ENCODE measurements at places on chromosomes 5 and 9.

DNA sequence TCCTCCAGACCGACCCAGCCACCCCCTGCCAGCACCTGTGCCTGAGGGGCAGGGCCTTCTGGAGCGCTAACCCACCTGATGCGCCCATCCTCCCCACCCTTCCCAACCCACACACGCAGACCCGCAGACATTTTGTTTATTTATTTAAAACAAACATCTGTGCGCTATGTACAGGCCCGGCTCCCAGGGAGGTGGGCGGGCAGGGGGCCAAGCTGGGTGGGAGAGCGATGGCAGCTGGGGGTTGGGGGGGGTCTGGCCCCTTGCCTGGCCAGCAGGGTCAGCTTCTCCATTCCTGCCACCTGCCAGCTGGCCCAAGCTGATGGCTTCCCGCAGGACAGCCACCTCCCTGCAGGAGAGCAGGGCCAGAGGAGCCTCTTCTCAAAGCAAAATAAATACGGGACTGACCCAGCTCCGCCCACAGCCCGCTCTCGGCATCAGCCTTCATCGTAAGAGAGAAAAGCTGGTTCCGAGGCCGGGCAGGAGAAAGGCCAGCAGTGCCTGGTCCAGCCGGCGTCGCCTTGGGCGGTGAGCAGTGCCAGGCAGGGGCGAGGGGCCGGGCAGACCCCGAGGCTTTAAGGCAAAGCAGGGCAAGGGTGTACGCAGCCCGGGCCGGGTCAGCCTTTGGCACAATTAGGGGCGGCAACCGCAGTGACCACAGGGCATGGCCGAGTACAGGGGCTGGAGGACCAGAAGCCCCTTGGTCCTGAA lies 10.9 kb upstream of the CLIC3 start:
- no peak for DNase-seq

DNA sequence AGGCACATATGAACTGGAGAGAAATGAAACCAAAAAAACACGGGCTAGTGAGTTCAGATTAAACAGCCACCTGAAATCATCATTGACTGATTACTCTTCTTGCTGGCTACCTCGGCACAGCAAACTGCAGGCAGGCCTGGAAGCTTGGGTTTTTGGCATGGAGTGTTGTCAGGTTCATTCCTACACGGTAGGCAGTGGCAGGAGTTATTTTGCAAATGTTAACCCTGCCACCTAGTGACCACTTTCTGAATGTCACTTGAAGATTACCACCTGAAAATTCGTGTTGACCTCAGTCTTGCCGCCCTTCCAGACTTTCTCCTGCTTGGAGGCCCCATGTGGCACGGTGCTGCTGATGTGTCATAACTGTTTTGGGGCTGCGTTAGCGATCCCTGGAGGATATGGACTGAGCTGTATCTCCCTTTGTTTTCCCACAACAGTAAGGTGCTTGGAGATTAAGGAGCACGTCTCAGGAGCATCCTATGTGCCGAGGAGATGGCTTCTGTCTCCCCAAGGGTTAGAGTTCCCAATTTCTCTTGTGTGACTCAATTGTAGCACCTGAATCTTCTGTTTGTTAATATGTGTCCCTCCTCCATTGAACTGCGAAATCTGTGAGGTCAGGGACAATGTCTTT lies 12.7 kb upstream of the CD180 start:
- DNase-seq, result peak; percentile 85

- no peak for DNase-seq
Observed at GRCh38 chr5:95283761-95284571, 928 bp downstream of the MCTP1 start.

- no peak for DNase-seq
Observed at GRCh38 chr9:78296201-78296892, 578 bp upstream of the PSAT1 start.

- no peak for DNase-seq
Observed at GRCh38 chr5:3025392-3025791, 273.9 kb upstream of the IRX2 start.

GRCh38 chr9:17719053-17719452 lies 140.2 kb downstream of the SH3GL2 start:
- DNase-seq, result no peak

GRCh38 chr9:133677126-133678010 lies 41.2 kb downstream of the DBH start:
- peak; percentile 79 for DNase-seq

GRCh38 chr9:28951945-28952344 lies 1378.7 kb upstream of the C9orf72 start:
- DNase-seq, result no peak

GRCh38 chr5:13511442-13511841 lies 433.0 kb downstream of the DNAH5 start:
- no peak for DNase-seq

DNA sequence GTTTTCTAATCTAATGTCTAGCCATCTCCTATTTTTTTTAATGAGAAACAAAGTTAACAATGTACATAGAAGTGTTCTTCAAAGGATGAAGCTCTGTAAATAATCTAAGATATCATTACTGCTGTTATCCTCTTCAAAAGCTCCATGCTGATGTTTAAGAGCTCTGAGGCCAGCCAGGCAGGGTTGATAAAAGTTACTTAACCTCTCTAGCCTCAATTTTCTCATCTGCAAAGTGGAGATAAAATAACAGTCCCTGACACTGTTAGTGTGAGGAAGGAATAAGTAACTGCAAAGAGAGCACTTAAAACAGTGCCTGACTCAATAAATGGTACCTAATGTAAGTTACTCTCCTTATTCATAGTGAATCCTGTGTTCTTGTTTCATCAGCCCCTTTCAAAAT lies 60.1 kb downstream of the LHFPL2 start:
- no peak for DNase-seq

DNA sequence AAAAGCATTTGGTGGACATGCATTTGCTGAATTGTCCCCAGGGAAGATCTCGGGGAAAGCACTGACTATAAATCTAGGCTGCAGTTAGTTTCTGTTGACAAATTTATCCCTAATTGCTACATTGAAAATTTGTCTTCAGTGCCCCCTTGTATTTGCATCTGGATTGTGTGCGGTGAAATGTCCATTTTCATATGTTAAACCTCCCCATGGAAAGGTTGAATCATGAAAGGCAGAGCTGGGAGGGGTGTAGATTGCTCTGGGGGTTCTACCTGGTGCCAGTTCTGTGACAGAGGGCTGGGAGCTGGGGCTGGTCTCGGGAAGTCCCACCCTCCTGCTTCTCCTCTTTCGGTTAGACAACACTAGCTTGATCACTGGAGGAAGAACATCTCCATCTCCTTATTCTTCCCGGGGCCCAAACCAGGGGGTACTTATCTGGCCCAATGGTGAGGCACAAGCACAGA lies 101.9 kb downstream of the GADD45G start:
- DNase-seq, result no peak

- no peak for DNase-seq
Observed at GRCh38 chr9:127534931-127535330, 77.1 kb upstream of the STXBP1 start.

DNA sequence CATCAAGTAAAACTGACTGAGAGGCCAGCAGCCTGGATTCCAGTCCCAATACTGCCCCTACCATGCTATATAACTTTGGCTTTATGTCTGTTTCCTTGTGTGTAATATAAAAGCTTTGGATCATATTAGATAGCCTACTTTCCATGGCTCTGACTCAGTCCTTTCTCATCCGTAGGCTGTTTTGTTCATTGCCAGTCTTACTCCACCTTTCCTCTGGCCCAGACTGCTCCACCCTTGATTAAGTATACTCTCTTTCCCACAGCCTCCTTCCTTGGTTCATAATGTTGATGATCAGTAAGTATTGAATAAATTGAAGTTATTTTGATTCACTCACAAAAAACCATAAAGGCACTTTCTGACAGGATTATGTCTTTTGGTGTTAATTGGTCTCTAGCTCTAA lies 1.5 kb upstream of the MRPS30 start:
- no peak for DNase-seq

DNA sequence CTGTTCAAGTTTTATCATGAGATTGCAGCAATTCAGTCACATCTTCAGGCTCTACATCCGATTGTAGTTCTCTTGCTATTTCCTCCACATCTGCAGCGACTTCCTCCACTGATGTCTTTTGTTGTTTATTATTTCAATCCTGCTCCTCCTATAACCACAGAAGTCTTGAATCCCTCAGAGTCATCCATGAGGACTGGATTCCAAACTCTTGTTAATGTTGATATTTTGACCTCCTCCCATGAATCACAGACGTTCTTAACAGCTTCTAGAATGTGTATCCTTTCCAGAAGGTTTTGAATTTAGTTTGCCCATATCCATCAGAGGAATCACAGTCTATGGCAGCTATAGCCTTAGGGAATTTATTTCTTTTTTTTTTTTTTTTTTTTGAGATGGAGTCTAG lies 3.6 kb downstream of the FBXO38 start:
- DNase-seq, result no peak

- DNase-seq, result no peak
Observed at GRCh38 chr5:113237893-113238292, 196.9 kb downstream of the TSSK1B start.

DNA sequence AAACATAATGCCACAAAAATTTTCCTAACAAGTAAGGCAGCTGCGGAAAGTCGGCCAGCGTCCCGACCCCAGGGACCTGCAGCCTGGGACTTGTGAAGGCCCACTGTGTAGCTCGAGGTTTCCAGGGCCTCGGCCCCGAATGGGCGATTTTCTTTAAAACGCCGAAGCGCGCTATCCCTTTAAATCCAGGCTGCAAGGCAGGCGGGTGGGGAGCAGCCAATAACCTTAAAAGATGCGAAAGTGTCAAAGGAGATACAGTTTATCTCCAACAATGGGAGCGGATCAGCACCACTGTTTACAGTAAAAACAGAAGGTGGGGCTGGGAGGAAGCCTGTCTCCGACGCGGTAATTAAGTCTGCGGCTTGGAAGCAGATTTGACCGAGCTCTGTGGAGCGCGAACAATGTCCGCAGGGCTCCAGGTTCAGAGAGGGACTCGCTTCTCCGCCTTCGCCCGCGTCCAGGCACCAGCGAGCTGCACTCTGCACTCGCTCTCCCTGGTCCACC lies 1.7 kb upstream of the ZSWIM6 start:
- DNase-seq, result no peak

DNA sequence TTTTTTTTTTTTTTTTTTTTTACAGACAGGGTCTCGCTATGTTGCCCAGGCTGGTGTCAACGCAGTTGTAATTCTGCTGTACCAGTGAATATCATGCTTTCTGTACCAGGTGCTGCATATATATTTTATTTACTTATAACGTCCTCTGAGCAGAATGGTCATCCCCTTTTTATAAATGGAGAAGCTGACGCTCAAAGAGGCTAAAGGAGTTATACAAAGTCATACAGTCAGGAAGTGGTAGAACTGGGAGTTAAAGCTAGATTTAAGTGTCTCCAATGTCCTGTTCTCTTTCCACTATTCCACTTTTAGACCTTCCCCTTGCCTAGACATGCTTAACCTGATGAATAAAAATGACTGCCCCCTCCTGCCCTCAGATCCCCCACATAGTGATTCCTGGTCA lies 1.2 kb upstream of the SIL1 start:
- no peak for DNase-seq

- DNase-seq, result no peak
Observed at GRCh38 chr9:103804077-103804735, 289.9 kb upstream of the SMC2 start.

GRCh38 chr5:65721050-65721719 lies 724 bp downstream of the SGTB start:
- DNase-seq, result peak; percentile 50

DNA sequence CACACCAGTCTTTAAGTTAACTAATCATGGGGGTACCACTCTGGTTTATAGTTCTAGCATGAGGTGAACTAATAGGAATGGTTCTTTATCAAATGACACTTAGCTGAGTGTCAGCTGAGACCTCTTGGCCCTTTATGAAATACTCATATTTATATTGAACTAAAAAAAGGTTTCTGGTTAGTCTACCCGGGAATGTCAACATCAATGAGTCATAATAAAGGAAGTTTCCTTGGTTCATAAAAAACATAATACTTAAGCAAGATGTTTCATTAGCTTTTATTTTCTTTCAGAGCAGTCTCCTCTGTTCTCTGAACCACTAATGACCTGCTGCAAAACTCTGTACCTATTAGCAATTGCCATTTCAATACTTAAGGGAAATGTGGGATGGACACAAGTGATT lies 13.7 kb downstream of the DAB2 start:
- DNase-seq, result no peak

GRCh38 chr5:10856683-10857337 lies 95.8 kb upstream of the DAP start:
- no peak for DNase-seq

DNA sequence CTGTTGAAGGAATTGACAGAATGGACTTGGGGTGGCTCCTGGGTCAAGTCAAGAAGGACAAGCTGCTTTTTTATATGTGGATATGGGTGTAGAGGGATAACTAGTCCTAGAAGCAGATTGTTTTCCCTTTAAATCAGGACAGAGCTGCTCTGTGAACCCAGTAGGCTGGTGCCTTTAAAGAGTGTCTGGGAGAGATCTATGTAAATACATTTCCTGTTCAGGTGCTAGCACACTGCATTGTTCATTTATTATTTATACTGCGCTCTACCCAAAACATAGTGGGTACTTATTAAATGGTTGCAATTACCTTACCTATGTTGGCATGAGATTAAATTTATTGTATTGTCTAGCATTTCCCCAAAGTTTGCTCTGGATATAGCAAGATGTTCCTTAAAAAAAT lies 86.6 kb upstream of the EQTN start:
- DNase-seq, result no peak

DNA sequence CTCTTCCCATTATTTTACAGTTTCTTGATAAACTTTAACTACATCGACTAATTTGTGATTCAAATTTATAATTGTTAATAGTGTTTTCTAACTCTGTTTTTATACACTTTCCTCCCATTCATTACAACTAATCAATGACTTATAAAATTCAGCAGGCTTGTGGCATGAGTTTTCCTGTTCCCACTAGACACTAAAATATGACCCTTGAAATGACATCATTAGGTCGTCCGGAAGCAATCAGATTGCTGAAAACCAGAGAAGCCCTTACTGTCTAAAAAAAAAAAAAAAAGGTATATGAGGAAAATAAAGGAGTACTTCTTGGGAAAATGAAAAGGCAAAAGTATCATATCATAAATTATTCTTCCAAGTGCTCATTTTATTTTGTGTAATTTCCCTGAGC lies 553.7 kb downstream of the ZNF608 start:
- DNase-seq, result no peak

DNA sequence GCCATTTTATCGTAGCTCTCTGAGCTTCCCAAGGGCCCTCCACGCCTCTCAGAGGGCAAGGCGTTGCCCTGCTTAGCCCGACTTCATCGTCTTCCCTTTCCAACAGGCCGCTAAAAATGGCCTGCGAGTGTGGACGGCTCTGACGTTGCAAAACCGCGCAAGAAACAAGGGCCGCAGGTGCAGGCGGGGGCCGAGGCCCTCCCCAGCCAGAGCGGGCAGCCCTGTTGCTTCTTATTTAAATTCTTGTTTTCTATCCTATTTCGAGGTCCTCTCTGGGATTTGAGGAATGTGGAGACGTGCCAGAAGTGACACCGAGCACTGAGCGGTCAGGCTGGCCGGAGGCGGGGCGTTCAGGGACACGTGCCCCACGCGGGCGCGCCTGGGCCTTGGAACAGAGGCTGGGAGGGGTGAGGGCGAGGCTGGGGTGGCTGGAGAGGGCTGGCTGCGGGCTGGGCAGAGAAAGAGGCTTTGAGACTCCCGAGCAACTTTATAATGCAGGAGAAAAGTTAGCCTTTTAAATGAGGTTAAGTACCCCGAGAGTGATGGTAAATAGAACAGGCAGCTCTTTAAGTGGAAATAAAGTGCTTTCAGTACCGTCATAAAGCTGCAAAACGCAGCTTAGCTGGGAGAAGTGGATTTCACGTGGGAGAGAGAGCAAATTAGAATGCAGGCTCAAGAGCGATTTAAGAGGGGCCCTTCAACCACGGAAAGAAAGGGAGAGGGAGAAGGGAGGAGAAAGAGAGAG lies 243.6 kb downstream of the AUH start:
- no peak for DNase-seq
